Activated naive CD4-positive, alpha-beta T cell (primary cell): ENCODE measurements at places on chromosomes 2 and 18.

GRCh38 chr2:160199683-160200389, at the start of gene ITGB6:
ITGB6 (minus strand) TSS chr2:160200272; CDS start chr2:160200063, 209 bp downstream.
- DNase-seq = no peak

DNA sequence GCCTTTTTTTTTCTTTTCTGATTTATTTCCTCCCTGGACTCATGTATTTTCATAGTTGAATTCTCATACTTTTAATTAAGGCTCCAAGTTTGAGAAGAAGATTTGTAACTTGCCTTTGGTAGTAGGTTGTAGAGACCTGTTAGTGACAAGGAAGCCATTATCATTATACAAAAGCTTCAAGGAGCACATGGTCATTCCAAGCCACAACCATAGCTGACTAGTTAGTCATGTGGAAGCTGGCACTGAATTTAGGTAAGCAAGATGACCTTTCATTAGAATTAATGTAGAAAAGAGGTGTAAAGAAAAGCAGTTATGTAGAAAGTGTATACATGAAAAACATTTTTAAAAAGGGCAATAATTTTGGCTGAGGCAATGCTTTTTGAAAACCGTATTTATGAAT, 89.7 kb downstream of the LRP1B start:
- no peak for DNase-seq

GRCh38 chr2:74037379-74037860, 52.7 kb downstream of the TET3 start:
- DNase-seq = no peak

- no peak for DNase-seq
Observed at GRCh38 chr2:9765611-9766531, 77.4 kb upstream of the TAF1B start.

DNA sequence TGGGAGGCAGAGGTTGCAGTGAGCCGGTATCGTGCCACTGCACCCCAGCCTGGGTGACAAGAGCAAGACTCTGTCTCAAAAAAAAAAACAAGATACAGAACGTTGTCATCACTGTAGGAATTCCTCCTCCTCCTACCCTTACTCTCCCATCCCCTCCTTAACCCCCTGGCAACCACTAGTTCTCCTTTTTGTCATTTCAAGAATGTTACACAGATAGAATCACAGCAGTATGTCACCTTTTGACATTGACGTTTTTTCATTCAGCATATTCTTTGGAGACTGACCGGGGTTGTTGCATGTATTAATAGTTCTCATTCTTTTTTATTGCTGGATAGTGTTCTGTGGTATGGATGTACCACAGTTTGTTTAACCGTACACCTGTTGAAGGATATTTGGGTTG, 32.4 kb downstream of the TTLL4 start:
- DNase-seq = no peak
